ENCODE measurements at places on chromosomes 6 and 20.

GRCh38 chr6:113744861-113745260 lies 112.3 kb upstream of the MARCKS start:
- DNase-seq: no peak

- no peak for DNase-seq
These were observed 19.4 kb upstream of the KCNK16 start for GRCh38 chr6:39341937-39342336.

GRCh38 chr6:134235937-134236751 lies 81.8 kb downstream of the SGK1 start:
- no peak for DNase-seq

DNA sequence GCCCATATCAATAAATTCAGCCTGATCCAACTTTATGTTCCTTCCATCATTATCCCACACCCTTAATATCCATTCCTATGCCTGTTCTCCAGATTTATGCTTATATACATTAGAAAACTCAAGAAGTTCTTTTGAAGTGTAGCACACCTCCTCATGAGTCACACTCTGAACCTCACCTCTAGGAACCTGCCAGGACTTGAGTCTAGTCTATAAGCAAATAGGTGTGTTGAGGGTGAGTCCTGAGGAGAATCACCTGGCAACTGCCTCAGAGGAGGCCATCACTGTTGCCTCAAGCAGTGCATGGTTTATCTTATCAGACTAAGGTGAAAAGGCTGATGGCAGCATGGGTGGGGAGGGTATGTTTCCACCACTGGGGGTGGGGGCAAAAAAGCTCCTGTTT lies 496.7 kb downstream of the C6orf118 start:
- DNase-seq: no peak

- DNase-seq: no peak
These were observed 951.6 kb downstream of the TFAP2A start for GRCh38 chr6:9463311-9463710.

DNA sequence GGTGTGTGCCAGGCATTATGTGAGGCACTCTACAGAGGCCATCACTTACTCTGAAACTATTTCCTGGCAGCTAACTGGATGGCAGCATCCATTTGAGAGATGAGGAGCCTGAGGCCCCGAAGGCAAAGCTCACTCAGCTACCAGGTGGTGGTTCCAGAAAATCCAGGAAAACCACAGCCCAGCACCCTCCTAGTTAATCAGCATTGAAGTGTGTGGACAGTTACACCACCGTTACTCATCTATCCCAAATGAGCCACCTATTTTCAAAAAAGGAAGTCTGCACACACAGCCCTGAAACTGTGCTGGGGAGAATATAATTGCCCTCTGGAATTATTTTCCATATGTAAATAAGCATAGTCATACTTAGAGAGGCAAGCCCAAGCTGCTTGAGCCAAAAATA lies 67.4 kb downstream of the CNBD2 start:
- no peak for DNase-seq

DNA sequence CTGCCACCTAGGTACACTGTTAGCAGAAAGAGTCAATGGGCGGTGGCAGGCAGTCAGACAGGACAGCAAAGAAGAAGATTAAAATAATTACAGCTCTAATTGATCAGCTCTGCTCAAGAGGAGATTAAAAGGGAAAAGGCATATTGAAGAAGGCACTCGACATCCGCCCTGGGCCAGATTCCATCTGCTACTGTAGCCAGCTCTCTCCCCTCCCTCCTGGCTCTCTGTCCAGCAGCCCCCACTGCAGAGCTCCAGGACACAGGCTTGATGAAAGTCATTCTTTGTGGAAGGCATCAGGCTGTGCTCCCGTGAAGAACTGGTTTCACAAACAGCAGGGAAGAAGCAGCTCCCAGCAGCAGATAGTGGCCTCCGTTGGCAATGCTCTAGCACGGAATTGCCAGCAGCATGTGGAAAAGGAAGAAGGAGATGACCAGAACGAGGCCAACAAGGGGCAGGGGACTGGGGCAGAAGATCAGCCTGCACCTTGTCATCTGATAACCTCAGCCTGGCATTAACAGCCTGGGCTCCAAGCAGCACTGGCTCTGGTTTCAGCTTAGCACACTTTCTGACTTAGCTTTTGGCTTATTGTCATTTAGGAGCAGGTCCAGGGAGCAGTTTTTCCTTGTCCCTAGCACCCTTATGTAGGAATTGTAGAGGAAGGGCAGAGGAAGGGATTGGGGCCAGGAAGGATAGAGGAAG lies 465.9 kb downstream of the KIF16B start:
- DNase-seq: no peak

DNA sequence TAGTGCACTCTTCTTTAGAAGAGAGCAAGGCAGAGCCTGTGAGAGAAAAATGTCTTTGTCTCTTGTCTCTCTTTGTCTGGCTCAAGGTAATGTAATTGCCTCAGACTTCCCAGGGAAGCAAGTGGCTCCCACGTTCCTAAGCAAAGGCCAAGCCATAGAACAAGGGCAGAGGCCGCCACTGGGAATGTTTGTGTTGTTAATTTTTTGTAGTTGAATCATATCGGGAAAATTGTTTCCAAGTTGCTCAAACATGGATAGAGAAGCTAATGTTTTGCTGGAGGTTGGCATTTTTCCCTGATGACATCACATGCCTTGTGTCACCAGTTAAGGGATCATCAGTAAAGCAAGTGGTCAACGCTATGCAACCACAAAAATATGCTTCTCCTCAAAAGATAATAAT lies 211.5 kb upstream of the FOXA2 start:
- DNase-seq: no peak

DNA sequence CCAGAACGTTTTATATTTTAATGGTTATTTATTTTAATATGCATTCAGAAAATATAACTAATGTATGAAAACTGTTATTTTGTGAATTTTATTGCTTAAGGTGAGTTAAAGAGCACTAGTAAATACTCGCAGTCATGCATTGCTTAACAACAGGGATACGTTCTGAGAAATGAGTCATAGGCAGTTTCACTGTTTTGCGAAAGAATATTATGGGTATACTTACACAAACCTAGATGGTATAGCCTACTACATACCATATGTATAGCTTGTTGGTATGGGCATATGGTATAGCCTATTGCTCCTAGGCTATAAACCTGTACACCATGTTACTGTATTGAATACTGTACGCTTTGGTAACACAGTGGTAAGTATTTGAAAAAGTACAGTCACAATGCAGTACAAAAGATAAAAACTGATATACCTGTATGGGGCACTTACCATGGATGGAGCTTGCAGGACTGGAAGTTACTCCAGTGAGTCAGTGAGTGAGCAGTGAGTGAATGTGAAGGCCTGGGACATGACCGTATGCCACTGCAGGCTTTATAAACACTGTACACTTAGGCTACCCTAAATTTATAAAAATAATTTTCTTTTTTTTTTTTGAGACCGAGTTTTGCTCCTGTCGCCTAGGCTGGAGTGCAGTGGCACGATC lies 38.5 kb downstream of the ARFGEF2 start:
- DNase-seq: no peak

DNA sequence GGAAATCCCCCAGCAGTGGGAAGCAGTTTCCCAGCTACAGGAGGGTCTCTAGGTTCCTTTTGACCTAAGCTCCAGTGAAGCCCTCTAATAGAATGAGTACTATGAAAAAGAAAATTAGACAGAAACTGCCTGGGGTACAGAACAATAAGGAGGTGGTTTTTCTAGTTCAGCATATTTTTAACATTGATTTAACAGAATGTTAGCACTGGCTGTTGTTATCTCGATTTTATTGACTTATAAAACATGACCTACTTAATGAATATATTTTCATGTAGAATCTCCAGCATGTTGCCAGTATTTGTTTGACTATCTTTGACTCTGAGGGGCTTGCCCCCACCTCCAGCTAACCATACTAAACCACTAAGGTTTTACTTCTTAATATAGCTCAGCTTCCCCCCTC lies 19.6 kb downstream of the SCGN start:
- DNase-seq: no peak

DNA sequence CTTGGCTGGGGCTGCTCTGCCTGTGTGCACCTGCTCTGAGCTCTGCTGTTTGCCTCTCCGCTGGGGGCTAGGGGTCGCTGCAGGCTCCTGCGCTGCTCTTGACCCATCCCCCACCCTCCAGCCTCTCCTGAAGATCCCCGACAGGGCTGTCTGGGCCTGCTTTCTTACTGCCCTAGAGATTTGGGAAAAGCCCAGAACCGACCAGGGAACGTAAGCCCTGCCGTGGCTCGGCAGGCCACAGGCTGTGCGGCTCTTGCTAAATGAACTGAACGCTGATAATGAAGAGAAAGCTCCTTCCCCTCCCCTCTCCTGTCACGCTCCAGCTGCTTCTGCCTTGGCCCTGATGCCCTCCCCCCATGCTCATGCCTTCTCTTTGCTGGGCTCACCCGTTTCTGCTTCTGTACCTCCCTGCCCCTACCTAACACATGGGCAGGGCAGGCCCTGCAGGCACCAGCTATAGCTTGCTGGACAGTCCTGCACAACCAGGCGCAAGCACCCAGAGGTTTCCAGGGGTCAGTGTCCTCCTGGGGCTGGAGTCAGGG lies 32.0 kb upstream of the PCMTD2 start:
- DNase-seq: no peak

- DNase-seq: no peak
These were observed 38.5 kb downstream of the RBM38 start for GRCh38 chr20:57429580-57430200.

DNA sequence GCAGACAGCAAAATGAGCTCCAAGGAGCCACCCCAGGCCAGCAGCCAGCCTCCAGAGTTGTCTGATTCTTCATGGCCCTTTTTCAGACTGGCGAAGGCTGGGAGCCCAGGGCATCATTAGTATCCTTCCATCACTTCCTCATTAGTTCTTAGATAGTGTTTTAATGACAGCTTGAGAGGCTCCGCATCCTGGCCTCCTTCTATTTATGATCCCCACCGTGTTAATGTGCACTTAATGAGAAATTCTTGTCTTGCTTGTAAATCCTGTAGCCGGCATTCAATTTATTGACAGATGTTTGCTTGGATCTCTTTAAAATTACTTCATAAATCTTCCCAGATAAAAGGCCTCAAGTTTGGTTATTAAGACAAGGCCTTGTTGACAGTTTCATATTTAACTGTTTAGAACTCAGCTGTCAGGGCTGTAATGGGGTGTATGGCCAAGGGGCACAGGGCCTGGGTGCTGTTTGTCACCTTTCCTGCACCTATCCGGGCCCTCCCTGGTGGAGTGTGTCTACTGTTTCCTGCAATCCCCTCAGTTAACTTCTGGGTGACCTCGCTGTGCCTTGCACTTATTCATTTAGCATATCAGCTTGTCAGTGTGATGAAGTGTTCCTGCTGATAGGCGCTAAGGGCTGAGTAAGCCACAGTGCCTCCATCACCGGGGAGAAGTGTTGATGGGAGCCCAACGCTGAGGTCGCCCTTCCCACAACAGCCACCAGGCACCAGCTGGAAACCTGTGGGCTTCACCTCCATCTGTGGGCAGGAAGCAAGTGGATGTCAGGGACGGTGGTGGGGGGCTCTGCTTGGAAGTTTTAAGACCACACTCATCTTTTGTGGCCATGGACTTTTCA lies 169.3 kb downstream of the TSHZ2 start:
- no peak for DNase-seq

GRCh38 chr20:63372971-63373885 lies 12.1 kb upstream of the CHRNA4 start:
- no peak for DNase-seq

- no peak for DNase-seq
These were observed 128.3 kb upstream of the THBS2 start for GRCh38 chr6:169381988-169382387.

GRCh38 chr6:110703906-110704594 lies 111.2 kb downstream of the CDK19 start:
- DNase-seq: no peak
